ENCODE measurements at places on chromosomes 12 and 14.

GRCh38 chr14:76203086-76204001 lies 51.6 kb downstream of the GPATCH2L start:
- DNase-seq, result peak; percentile 75

- no peak for DNase-seq
Observed at GRCh38 chr12:40688085-40688725, 4.0 kb upstream of the CNTN1 start.

GRCh38 chr12:43111608-43112007 lies 440.4 kb downstream of the ADAMTS20 start:
- DNase-seq, result no peak

GRCh38 chr12:67457778-67458665 lies 188.9 kb downstream of the CAND1 start:
- no peak for DNase-seq

GRCh38 chr12:48442179-48442847 lies 30.0 kb upstream of the ANP32D start:
- DNase-seq, result no peak

DNA sequence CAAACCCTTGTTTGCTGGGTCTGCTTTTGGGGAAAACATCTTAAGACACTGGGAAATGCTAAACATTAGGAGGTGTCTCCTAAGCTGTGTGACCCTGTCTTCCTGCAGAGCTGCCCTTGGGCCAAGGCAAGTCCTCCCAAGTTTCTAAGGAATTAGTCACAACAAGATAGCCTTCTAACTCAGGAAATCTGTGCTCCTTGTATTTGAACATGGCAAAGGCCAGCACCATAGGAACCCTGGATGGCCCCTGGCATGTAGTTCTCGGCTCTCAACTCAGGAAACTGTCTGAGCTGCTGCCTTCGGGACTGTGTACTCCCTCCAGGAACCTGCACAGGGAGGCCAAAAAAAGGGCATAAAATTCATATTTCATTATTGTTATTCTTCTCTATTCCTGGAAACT lies 37.6 kb upstream of the LTBP2 start:
- DNase-seq, result no peak

GRCh38 chr12:19846574-19846973 lies 407.3 kb downstream of the AEBP2 start:
- DNase-seq, result no peak

GRCh38 chr14:54653712-54654469 lies 87.0 kb downstream of the SAMD4A start:
- no peak for DNase-seq

DNA sequence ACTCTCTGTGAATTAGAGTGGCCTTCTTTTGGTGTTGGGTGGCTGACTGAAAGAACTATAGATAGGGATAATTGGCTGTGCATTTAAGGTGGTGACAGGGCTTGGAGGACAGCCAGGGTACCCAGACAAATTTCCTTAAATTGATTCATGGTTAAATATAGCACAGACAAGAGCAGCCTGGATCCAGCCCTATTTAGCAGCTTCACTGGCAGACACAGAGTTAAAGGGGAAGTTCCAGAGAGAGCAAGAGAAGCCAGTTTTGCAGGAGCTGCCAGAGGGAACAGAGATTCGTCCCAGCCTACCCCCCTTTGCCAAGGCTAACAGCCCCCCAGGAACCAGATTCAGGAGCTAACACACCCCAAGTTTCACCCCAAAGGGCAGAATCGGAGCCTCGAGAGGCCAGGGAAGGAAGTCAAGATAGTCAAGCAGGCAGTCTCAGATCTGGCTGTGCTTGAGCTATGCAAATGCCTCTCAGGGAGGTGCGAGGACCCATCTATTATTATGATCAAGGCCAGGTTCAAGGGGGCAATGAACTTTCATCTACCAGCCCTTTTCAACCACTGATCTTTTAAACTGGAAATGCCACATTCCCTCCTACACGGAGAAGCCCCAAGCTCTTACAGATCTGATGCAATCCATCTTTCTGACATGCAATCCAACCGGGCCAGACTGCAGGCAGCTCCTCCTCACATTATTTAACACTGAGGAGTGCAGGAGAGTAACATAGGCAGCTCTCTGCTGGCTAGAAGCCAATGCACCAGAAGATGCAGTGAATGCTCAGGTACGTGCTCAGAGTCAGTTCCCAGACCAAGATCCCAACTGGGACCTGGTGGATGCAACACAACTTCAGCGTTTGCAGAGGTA lies 58.2 kb downstream of the DHRS2 start:
- peak; percentile 68 for DNase-seq
